ENCODE measurements at places on chromosomes 5 and 9.

- DNase-seq: no peak
Measured at GRCh38 chr5:42852826-42853225, 41.1 kb upstream of the SELENOP start.

DNA sequence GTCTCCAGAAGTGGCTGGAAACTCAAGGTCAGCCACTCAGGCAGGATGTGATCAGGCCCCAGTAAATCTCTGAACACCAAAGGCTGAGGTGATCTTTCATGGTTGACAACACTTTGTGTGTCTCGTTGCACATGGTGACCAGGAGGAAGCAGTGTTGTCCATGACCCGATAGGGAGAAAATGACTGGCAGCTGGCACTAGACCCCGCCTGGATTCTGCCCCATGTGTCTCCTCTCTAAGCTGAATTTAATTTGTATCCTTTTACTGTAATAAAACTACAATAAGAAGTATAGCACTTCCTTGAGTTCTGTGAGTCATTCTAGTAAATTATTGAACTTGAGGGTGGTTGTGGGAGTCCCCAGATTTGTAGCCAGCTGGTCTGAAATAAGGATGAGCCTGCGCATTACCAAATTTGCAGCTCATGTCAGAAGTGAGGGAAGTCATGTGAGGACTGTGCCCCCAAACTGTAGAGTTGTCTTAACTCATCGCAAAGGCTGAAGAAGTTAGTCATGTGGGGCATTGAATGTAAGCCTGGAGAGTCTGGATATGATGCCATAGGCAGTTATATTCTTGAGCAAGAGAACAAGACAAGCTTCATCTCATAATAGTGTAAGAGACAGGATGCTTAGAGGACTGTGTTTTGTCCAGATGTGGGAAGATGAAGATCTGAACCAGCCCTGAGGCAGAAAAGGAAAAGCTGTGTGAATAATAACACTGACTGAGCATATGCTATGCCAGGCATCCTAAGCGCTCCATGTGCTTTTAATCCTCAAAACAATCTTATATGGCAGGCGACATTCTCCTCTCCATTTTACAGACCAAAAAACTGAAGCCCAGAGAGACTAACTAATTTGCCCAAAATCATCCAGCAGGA lies 55.9 kb downstream of the TMEM215 start:
- no peak for DNase-seq

GRCh38 chr9:1340390-1340789 lies 290.2 kb downstream of the DMRT2 start:
- DNase-seq: no peak

- no peak for DNase-seq
Measured at GRCh38 chr5:102888483-102888882, 133.4 kb downstream of the PAM start.

DNA sequence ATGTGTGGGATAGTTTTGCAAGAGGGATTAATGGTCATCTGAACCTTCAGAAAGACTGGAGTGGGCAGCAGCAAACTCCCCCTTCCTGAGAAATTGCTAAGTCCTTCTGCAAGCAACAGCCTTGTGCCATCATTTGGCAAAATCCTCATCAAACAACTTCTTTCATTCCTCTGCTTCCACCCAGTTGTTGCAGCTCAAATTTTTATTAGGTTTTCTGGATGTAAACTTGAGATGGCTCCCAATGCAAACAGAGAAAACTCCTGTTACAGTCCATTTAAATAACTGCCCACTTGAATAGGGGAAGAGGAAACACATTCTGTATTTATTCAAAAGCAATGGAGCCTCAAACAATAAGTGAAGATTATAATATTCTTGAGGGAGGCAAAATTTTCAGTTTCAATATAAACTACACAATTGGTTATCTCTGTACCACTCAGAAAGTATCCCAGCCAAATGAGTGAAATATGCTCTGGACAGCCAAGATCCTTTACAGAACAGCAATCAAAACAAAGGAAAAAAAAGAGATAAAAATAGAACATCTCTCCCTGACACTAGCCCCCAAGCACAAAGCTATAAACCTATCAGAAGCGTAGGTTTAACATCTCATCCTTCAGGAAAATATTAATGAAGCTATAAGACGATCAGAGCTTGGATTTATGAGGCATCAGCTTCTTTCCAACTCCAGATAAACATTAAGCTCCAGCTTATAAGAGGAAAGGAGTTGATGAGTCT lies 17.3 kb upstream of the DAP start:
- DNase-seq: no peak

DNA sequence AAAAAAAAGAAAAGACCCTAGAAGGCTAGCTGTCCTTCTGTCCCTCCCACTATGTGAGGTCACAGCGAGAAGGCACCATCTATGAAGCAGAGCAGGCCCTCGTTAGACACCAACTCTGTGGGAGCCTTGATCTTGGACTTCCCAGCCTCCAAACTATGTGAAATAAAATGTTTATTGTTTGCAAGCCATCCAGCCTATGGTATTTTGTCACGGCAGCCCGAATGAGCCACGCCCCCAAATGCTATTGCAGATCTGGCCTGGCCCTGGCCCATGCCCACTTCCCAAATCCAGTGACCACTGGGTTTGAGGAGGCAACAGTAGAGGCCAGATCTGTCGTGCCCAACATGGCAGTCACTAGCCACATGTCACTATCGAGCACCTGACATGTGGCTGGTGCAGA lies 10.8 kb downstream of the STK10 start:
- no peak for DNase-seq

- DNase-seq: no peak
Measured at GRCh38 chr5:5105531-5105930, 34.6 kb upstream of the ADAMTS16 start.

- no peak for DNase-seq
Measured at GRCh38 chr5:15286650-15287049, 213.3 kb upstream of the FBXL7 start.

DNA sequence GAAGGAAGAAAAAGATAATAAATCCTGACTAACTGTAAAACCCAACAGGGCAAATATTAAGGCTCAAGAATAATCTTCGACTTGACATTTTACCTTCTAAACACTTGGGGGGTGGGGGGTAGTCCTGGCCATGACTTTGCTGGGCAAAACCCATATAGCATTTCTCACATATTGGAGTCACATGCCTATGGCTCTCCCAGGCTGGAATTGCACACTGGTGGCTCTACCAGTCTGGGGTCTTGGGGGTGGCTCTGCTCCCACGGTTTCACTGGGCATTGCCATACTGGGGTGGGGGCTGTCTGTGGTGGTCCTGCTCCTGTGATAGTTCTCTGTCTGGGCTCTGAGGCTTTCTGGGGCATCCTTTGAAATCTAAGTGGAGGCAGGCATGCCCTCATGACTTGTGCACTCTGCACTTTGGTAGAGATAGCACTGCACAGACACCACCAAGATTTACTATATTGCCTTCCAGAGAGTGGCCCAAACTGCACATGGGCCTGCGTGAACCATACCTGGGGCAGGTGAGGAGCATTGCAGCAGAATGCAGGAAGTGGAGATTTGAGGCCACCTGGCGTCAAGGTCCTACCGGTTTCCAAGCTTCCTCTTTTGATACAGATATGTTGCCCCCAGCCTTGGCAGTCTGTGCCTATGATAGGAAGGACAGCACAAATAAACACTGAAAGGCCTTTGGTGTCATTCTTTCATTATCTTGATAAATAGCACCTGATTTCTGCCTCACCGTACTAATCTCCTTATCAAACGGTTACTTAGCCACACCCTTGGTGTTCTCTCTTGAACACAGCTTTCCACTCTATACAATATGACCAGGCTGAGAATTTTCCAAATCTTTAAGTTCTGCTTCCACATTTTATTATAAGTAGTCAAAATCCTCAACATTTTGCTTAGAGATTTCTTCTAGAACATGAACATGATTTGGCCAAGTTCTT lies 29.8 kb downstream of the BAAT start:
- no peak for DNase-seq

GRCh38 chr5:122941737-122942136 lies 94.8 kb downstream of the PPIC start:
- DNase-seq: no peak

DNA sequence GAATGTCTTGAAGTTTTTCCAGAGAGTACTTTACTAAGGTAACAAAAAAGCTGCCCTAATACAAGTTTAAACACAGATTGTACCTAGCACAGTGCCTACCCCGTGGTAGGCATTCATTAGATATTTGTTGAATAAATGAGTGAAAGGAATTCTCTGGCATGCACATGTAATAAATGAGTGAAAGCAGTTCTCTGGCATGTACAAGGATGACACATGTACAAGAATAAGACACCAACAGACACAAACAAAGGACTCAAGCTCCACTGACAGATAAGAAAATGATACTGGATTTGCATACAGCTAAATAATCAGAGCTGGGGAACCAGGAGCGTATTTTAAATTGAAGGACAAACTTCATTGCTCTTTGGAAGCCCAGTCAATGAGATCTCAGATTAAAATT lies 535.8 kb downstream of the EFNA5 start:
- DNase-seq: no peak

DNA sequence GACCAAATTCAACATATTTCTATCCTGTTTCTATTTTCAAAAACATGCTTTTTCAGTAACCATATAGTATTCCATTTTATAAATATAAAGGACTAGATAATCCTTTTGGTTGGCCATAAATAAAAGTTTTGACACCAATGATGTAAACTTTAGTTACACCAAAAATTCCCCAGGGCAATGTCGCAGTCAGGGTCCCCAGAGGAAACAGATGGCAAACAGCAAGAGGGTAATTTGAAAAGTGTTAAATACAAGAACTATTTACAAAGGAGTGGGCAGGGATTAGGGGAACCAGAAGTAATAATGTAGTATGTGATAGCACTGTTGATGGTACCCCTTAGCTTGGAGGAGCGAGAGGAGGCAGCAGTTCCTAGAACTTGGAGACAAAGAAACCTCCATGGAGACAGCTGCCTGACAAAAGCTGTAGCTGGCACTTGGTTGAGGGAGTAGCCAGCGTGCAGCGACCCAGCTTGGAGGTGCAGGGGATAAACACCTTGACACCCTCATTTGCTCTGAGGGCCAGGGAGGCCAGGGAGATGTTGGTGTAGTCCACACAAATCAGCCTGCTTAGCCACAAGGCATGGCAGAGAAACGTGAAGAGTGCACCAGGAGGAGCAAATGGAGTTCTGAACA lies 18.3 kb upstream of the MSANTD3 start:
- no peak for DNase-seq

GRCh38 chr9:2096376-2096970 lies 81.3 kb downstream of the SMARCA2 start:
- DNase-seq: no peak

DNA sequence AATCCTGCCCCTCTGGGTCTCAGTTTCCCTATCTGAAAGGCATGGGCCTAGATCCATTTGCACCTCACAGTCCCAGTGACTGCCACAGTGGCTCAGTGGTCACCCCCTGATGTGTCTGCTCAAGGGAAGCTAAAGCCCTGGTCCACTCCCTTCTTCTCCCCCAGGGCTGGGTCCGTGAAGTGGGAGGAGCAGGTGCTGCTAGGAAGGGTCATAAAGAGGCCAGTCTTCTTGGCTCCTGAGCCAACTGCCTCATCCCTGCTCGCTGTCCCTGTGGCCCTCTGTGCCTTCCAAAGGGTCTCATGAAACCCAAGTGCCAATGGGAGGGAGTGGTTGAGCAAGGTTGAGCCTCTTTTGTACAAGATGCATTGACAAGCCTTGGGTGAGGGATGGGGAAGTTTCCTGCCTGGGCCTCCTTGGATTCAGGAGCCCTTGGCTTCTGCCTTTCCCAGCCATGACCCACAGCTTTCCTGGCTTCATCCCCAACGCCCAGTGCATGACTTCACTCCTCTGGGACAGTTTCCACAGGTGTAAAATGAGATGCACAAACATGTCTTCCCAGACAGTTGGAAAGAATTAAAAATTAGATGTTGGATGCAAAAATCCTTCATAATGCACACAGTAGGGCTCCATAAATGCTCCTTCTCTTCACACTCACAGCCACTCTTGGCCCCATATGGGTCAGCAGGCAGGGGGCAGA lies 1.6 kb upstream of the SLC6A7 start:
- DNase-seq: no peak

- DNase-seq: no peak
Measured at GRCh38 chr5:60763061-60763460, 63.1 kb upstream of the DEPDC1B start.

GRCh38 chr9:136537896-136538598 lies 7.8 kb downstream of the NOTCH1 start:
- no peak for DNase-seq

DNA sequence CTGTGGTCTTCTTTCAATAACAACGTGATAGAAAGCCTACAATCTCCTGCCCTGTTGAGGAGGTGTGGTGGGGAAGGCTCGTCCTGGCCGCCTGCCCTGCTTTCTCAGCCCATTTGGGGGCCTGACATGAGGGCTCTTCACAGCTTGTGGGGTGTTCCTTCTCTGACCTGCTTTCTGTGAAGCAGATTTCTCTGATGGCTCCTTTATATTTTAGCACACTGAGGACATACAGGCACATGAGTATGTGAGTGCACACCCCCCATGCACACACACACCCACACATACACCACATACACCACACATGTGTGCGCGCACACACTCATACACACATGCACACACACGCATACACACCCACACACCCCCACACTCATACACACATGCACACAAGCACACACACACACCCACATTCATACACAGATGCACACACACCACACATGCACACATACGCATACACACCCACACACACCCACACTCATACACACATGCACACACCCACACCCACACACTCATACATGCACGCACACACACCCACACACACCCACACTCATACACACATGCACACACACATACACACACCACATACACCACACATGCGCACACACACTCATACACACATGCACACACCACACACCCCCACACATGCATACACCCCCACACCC lies 117.5 kb downstream of the COL5A1 start:
- DNase-seq: no peak

- no peak for DNase-seq
Measured at GRCh38 chr5:158792976-158793375, 306.7 kb downstream of the EBF1 start.

GRCh38 chr5:157993986-157994691 lies 135.2 kb upstream of the CLINT1 start:
- DNase-seq: no peak

- DNase-seq: no peak
Measured at GRCh38 chr9:87615547-87616148, 110.3 kb upstream of the CTSL start.

DNA sequence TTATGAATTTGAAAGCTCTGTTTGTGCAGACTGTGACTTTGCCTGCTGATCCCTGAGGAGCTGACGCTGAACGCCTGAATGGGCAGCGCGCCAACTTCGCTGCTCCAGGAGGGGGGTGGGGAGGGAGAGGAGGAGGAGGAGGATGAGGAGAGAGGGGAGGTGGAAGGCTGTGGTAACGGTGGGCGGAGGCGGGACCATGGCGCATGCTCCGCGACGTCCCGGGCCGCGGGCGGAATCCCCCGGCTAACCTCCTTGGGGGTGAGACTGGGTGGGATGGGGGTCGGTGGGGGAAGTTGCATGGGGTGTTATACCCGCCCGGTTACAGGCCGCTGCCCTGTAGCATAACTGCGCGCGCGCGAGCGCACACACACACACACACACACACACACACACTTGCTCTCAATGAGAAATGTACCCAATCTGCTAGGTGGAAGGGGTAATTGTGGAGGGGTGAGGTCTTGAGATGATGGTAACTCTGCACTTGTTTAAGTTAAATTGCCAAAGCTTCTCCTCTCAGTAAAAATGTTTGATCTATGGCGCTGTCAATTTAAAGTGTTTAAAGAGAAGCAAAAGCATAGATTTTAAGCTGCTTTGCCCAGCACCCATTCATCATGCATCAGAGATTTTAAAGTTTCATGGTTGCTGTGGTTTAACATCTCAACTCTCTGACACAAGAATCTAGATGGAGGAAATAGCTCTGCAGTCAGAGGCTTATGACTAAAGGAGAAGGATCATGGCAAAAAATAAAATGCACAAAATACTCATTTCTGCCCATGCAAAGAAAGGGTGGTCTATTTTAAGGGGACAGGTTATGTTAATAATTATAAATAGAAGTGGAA lies 76.6 kb upstream of the TBCA start:
- no peak for DNase-seq

All from stimulated activated CD8-positive, alpha-beta memory T cell treated with anti-CD3 and anti-CD28 coated beads, Interleukin-15, amount 100 ng/mL, for 24 hours (primary cell).